ENCODE measurements at places on chromosomes 6 and 20. TPM values are rescaled to one million over a fixed set of nuclear protein-coding genes. Genes with fewer than 3 reads are reported as not detected.

Gene TRIM31
- not detected for total RNA-seq

Gene GCNT2
- under 0.01 TPM for total RNA-seq

Gene RHAG
- not detected for total RNA-seq

Gene OLIG3
- total RNA-seq = not detected

Gene DLL1
- 0.86 TPM for total RNA-seq

Gene CEP85L
- 13.2 TPM for total RNA-seq

Gene MOXD1
- total RNA-seq = 15.1 TPM

Gene ADAM33
- total RNA-seq = 44.8 TPM

Gene RTEL1
- total RNA-seq = 14.2 TPM

Gene GUCA1A
- total RNA-seq = not detected

Gene TRIM39
- 11.3 TPM for total RNA-seq

Gene ROS1
- 0.32 TPM for total RNA-seq

Gene GJA10
- not detected for total RNA-seq

Gene LY6G6D
- not detected for total RNA-seq

Gene MATN4
- total RNA-seq = not detected

Gene BPIFB4
- not detected for total RNA-seq

Gene PPP1R14C
- total RNA-seq = not detected

Gene HSD17B8
- total RNA-seq = 4.7 TPM

Gene GID8
- 31.2 TPM for total RNA-seq

Gene FAXC
- total RNA-seq = 0.32 TPM

Gene HDGFL1
- total RNA-seq = not detected

Gene RIPPLY2
- not detected for total RNA-seq

Gene RIPOR3
- 29.3 TPM for total RNA-seq

Gene SMLR1
- not detected for total RNA-seq

Gene NDUFAF4
- 11.7 TPM for total RNA-seq

Gene SLC22A3
- total RNA-seq = 1.3 TPM

Gene CARMIL1
- total RNA-seq = 11.2 TPM

Gene RIMS1
- 1.3 TPM for total RNA-seq

Gene COL19A1
- 0.32 TPM for total RNA-seq

Gene OR10C1
- total RNA-seq = not detected

Gene TMC2
- total RNA-seq = not detected

Gene GTSF1L
- not detected for total RNA-seq

Gene CRYBG1
- total RNA-seq = 8.1 TPM

Gene GPR6
- total RNA-seq = not detected

Gene PRL
- not detected for total RNA-seq

Gene CFAP61
- 0.43 TPM for total RNA-seq

Measured in fibroblast of villous mesenchyme (primary cell).